ENCODE measurements at places on chromosomes 7 and 10.

- DNase-seq: peak; percentile 57
- H3K27ac ChIP-seq: peak overlapping the region; percentile 72
- H3K4me1 ChIP-seq: peaks cover 3% of the 10 kb centered on the region
- H3K27me3 ChIP-seq: no peaks in the 10 kb centered on the region
- H3K36me3 ChIP-seq: no peaks in the 10 kb centered on the region
Observed at GRCh38 chr10:101354328-101355071, 535 bp downstream of the BTRC start.

- H3K27ac ChIP-seq: no peak overlapping the region
- no peak overlapping the region for H3K4me3 ChIP-seq
- no peaks in the 10 kb centered on the region for H3K36me3 ChIP-seq
- no peaks in the 10 kb centered on the region for H3K27me3 ChIP-seq
Observed at GRCh38 chr7:93249491-93250148, 17.5 kb downstream of the VPS50 start.

- H3K4me3 ChIP-seq: no peak overlapping the region
- DNase-seq: no peak
- H3K4me1 ChIP-seq: no peaks in the 10 kb centered on the region
- no peaks in the 10 kb centered on the region for H3K36me3 ChIP-seq
- no peaks in the 10 kb centered on the region for H3K27me3 ChIP-seq
Observed at GRCh38 chr10:26573674-26574073, 123.8 kb upstream of the PDSS1 start.

GRCh38 chr10:16581202-16581601 lies 59.5 kb upstream of the C1QL3 start:
- no peaks in the 10 kb centered on the region for H3K36me3 ChIP-seq
- H3K4me3 ChIP-seq: no peak overlapping the region
- no peak for DNase-seq
